B cell (primary cell): ENCODE measurements at places on chromosomes 4 and X. TPM values are rescaled to one million over a fixed set of nuclear protein-coding genes. Genes with fewer than 3 reads are reported as not detected.

DNA sequence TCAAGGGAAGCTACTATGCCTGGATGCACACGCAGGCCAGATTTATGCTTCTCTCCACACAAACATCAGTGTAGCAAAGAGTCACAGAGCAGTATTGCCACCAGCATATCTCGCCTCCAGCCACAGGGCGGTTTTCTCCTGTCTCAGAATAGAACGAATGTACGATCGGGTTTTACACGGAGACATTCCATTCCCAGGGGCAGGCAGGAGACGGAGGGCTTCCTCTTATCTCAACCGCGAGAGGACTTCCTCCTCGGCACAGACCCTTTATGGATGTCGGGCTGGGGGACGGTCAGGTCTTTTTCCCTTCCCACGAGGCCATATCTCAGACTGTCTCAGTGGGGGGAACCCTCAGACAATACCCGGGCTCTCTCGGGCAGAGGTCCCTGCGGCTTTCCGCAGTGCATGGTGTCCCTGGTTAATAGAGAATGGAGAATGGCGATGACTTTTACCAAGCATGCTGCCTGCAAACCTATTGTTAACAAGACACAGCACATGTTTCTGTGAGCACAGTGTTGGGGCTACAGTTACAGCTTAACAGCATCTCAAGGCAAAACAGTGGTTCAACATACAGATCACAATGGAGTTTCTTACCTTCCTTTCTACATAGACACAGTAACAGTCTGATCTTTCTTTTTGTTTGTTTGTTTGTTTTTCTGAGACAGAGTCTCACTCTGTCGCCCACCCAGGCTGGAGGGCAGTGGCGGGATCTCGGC is 24.1 kb downstream of the CSF2RA start:
- peaks cover 3% of the 10 kb centered on the region for H3K27me3 ChIP-seq
- H3K4me1 ChIP-seq, result peaks cover 3% of the 10 kb centered on the region
- H3K36me3 ChIP-seq, result no peaks in the 10 kb centered on the region
- no peak overlapping the region for H3K27ac ChIP-seq
- no peak overlapping the region for H3K4me3 ChIP-seq

Gene SLC4A4
- not detected in 2 replicates for total RNA-seq

GRCh38 chr4:19254486-19254885 is 997.2 kb upstream of the SLIT2 start:
- no peaks in the 10 kb centered on the region for H3K4me1 ChIP-seq
- H3K27me3 ChIP-seq, result no peaks in the 10 kb centered on the region
- H3K27ac ChIP-seq, result no peak overlapping the region
- no peak overlapping the region for H3K4me3 ChIP-seq

Gene EDA
- total RNA-seq, result 0.24 and 1.2 TPM in 2 replicates

Gene SFRP2
- not detected in 2 replicates for total RNA-seq

- H3K4me3 ChIP-seq, result no peak overlapping the region
- no peak overlapping the region for H3K27ac ChIP-seq
- no peak for DNase-seq
- H3K36me3 ChIP-seq, result no peaks in the 10 kb centered on the region
- no peaks in the 10 kb centered on the region for H3K4me1 ChIP-seq
Measured at GRCh38 chrX:94831364-94831763, 1157.4 kb downstream of the FAM133A start.

Gene SHOX
- not detected in 2 replicates for total RNA-seq

DNA sequence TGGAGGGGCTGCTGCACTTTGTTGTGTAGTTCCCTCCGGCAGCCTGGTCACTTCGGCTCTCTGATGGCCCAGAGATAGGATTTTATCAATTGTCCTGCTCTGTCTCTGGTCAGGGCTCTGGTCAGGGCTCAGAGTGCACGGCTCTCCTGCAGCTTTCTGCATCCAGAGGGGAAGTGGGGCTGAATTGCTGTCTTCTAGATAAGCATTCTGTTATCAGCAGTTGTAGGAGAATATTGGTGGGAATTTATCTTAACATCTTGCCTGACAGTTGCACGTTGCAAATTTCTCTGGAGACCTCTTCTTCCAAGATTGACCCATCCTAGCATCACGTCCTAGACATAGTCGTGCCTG is 62.8 kb downstream of the FAM193A start:
- no peaks in the 10 kb centered on the region for H3K27me3 ChIP-seq
- peaks cover 42% of the 10 kb centered on the region for H3K4me1 ChIP-seq
- no peak for DNase-seq
- H3K36me3 ChIP-seq, result no peaks in the 10 kb centered on the region
- H3K4me3 ChIP-seq, result no peak overlapping the region
- peak overlapping the region; percentile 67 for H3K27ac ChIP-seq

DNA sequence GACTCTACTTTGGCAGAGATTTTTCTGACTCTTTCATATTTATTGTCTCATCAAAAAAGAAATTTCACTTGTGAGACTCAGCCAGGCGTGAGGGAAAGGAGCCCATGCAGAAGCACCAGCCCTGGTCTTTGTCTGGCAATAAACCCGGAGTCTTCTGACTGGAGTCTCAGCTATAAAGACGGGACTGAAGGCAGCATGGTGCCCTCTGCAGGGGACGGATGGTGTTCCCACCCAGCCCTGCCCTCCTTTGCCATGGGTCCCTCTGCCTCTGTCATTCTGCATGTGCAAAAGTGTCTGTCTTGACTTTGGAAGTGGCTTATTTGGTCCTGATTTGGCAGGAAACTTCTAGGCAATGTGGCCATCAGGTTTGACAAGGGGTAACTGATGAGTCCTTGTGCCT is 14.2 kb downstream of the ZNF185 start:
- no peak overlapping the region for H3K4me3 ChIP-seq
- H3K27ac ChIP-seq, result no peak overlapping the region
- no peaks in the 10 kb centered on the region for H3K36me3 ChIP-seq
- no peak for DNase-seq

DNA sequence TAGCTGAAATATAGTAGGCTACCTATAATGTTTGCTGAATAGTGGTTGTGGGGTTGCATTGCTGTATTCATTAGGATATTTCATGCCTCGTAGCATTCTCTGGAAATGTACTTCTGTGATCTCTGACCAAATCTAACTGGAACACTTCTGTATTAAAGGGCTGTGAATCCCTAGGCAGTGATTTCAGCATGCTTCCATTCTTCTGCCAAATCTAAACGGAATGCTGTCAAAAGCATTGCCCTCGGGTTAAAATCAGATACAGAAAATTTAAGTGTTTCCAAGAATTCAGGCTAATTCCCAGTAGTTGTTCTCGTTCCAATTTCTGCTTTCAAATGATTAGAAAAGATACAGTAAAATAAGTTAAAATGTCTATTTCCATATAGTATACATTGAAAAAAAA is 1847.5 kb upstream of the IGFBP7 start:
- H3K4me3 ChIP-seq, result no peak overlapping the region
- no peaks in the 10 kb centered on the region for H3K27me3 ChIP-seq
- no peaks in the 10 kb centered on the region for H3K4me1 ChIP-seq
- no peak for DNase-seq
- no peaks in the 10 kb centered on the region for H3K36me3 ChIP-seq

DNA sequence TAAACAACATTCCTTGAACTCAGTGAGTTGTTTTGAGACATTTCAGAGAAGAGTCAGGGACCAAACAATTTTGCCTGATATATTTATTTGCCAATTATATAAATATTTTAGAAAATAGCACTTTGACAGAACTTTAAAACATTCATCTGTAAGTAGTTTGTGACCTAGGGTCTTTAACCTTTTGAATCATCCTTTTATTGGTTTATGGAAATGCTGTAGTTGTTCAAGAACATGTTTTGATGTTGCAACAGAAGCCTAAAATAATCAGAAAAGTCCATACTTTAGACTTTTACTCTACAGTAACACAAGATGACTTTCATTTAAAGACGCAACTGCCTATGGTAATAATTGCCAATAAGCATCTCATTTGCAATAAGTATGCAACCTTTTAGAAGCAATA is 43.0 kb downstream of the CXCL1 start:
- no peaks in the 10 kb centered on the region for H3K36me3 ChIP-seq
- H3K4me1 ChIP-seq, result no peaks in the 10 kb centered on the region
- no peak overlapping the region for H3K4me3 ChIP-seq
- no peak for DNase-seq

DNA sequence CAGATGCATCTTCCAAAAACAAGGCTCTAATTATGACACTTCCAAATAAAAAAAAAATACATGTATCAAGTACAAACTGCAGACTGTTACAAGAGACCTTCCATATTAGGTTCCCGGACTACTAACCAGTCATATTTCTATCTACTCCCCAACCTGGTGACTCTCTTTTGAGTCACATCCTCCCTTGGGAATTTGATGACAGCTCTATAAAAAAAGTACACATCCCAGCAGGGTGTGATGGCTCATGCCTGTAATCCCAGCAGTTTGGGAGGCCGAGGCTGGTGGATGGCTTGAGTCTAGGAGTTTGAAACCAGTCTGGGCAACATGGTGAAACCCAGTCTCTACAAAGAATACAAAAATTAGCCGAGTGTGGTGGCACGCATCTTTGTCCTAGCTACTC is 14.9 kb downstream of the RPGR start:
- no peak overlapping the region for H3K4me3 ChIP-seq
- no peak for DNase-seq
- no peaks in the 10 kb centered on the region for H3K4me1 ChIP-seq
- H3K27me3 ChIP-seq, result no peaks in the 10 kb centered on the region
- H3K36me3 ChIP-seq, result no peaks in the 10 kb centered on the region

DNA sequence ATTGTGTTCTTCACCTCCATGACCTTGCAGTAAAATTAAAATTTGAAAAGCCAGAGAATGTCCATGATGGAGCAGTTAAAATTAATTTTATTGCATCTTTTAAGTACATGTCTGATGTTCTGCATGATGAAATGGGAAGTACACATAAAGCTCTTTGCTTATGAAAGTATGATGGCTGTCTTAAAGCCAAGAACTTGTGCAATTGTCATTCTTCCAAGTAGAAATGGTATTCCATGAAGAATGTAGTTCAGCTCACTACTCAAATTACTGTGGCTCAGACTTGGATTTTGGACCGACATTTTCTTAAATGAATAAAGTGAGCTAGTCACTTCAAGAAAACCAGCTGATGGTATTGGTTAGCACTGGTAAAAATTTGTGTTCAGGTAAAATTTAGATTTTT is 161.7 kb upstream of the CXCL13 start:
- no peaks in the 10 kb centered on the region for H3K36me3 ChIP-seq
- no peaks in the 10 kb centered on the region for H3K27me3 ChIP-seq
- no peaks in the 10 kb centered on the region for H3K4me1 ChIP-seq
- H3K27ac ChIP-seq, result no peak overlapping the region
- H3K4me3 ChIP-seq, result no peak overlapping the region
- no peak for DNase-seq

GRCh38 chr4:15331930-15332329 is 95.9 kb upstream of the C1QTNF7 start:
- no peaks in the 10 kb centered on the region for H3K36me3 ChIP-seq
- H3K4me3 ChIP-seq, result no peak overlapping the region
- H3K27me3 ChIP-seq, result no peaks in the 10 kb centered on the region
- H3K4me1 ChIP-seq, result peaks cover 3% of the 10 kb centered on the region
- DNase-seq, result no peak

DNA sequence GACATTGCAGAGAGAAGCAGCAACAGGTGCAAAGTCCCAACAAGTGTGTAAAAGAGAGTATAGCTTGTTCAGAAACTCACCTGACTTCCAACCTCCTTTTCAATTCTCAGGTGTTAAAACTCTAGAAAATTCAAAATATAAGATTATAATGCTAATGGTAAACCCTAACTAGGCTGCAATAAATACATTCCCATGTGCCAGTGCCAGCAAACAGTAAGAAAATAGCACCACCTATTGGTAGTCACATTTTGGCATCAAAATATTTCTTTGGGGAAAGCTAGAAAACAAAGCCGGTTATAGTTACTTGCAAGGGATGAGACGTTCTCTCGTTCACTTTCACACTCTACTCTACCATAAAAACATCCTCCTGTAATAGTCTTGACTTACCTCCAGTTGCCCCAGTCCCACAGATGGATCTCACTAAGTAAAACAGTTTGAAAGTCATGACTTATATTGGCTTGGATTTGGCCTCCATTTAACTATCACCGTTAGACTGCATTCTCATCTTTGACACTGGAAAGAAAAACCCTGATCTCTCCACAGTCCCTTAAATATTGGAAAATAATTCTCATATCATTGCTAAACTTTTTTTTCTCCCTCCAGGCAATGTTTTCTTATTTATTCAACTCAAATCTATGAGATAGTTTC is 9.6 kb downstream of the BMP3 start:
- DNase-seq, result peak; percentile 62
- no peak overlapping the region for H3K4me3 ChIP-seq
- no peaks in the 10 kb centered on the region for H3K27me3 ChIP-seq
- peaks cover 10% of the 10 kb centered on the region for H3K4me1 ChIP-seq
- H3K27ac ChIP-seq, result no peak overlapping the region

- peak overlapping the region; percentile 94 for H3K27ac ChIP-seq
- no peaks in the 10 kb centered on the region for H3K36me3 ChIP-seq
- H3K4me3 ChIP-seq, result no peak overlapping the region
- no peak for DNase-seq
- H3K27me3 ChIP-seq, result no peaks in the 10 kb centered on the region
Measured at GRCh38 chrX:47216393-47216925, 2.0 kb upstream of the CDK16 start.

DNA sequence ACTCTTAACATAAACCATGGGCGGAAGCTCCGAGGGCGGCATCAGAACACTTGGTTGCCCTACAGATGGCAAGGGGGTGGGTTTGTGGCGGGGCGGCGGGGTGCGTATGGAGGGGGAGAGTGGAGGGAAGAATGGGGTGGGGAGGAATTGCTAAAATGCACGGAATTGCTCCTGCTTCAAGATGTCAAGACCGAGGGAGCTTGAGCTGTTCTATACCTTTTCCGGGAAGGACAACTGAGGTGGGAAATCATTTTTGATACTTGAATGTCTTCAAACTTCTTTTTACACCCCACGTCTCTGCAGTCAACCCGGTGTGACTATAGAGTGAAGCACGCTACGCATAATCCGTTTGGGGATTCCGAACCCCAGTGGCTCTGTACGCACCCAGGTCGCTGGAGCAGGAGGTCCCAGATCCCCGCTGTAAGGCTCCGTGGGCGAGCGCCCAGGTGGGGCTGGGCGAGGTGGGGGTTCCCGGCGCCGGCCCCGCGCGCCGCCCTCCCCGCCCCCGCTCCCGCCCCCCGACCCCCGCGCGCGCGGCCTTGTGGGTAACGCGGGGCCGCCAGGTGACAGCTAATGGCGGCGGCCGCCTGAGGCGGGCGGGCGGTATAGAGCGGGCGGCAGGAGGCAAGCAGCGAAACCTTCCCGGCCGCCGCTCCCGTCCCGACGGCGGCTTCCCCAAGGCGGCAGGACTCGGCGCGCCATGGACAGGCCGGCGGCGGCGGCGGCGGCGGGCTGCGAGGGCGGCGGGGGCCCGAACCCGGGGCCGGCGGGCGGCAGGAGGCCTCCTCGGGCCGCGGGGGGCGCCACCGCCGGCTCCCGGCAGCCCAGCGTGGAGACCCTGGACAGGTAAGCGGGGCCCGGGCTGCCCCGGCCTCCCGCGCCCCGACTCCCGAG is at the start of gene MTMR1:
MTMR1 (plus strand) TSS at position 566 of the 894 bp plus-strand sequence; CDS start at position 701, 135 bp downstream.
- peak within 1 kb of the TSS; percentile 89 for H3K27ac ChIP-seq
- H3K27me3 ChIP-seq, result no peaks in the 10 kb centered on the region
- H3K4me3 ChIP-seq, result peak within 1 kb of the TSS; percentile 68
- H3K36me3 ChIP-seq, result no peaks in the 10 kb centered on the region
- DNase-seq, result peak; percentile 75
- H3K4me1 ChIP-seq, result peaks cover 71% of the 10 kb centered on the region
